ENCODE measurements at places on chromosomes 1 and 21.

DNA sequence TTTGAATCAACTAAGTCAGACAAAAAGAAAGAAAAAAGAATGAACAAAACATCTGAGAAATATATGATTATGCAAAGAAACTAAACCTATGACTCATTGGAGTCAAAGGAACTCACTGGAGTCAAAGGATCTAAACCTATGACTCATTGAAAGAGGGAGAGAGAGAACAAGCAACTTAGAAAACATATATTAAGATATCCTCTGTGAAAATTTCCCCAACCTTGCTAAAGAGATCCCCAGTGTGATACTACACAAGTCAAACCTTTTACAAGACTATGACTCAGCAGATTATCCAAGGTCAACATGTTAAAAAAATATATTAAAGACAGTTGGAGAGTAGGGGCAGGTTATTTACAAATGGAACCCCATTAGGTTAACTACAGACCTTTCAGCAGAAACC lies 1538.3 kb downstream of the NCAM2 start:
- no peak for DNase-seq

DNA sequence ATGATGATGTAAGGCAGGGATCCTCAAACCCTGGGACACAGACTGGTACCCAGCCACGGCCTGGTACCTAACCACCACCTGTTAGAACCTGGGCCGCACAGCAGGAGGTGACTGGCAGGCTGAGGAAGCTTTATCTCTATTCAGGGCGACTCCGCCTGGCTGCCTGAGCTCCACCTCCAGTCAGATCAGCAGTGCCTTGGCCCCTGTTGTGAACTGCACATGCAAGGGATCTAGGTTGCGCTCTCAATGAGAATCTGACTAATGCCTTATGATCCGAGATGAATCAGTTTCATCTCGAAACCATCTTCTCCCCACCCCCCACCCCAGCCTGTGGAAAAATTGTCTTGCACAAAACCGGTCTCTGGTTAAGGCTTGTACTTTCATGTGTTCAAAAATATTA lies 4.2 kb downstream of the RNPC3 start:
- DNase-seq = no peak

- no peak for DNase-seq
These were observed 51.1 kb downstream of the DOP1B start for GRCh38 chr21:36207577-36208320.

DNA sequence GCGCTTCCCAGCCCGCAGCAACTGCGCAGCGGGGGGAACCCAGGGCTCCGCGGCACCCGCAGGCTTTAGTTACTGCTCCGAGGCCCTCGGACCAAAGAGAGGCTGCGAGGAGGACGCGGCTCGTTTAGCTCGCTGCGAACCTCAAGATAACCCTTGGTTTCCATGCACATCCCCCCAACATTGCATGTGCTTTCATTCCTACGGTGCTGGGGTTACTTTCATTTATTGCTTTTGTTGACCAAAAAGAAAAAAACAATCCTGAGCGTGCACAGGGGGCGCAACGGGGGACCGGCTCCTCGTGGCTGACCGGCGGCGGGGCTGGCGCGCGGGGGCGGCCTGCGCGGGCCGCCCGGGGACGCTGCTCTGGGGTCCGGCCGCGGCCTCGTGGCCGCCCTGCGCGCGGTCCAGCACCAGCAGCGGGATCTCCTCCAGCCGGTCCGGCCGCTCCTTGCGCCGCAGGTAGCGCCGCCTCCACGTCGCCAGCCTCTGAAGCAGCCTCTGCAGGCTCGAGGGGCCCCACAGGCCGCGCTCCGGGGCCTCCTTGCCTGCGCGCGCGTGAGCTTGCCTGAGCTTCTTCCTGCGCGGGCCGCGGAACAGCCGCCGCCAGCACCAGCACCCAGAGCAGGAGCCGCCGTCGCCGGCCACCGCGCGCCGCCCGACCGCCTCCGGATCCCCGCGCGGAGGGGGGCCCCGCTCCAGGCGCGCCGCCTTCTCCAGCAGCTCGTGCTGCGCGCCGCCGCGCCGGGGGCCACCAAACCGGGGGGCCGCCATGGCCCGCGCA lies 77.4 kb downstream of the DESI2 start:
- no peak for DNase-seq

- DNase-seq = no peak
These were observed 260.3 kb downstream of the DPYD start for GRCh38 chr1:97660431-97661105.

GRCh38 chr1:222828939-222829338 lies 14.1 kb downstream of the DISP1 start:
- DNase-seq = no peak

All from NCI-H1694 (cell line).